ENCODE measurements at places on chromosomes 6 and 20. TPM values are rescaled to one million over a fixed set of nuclear protein-coding genes. Genes with fewer than 3 reads are reported as not detected.

The RBPJL gene
- not detected for total RNA-seq

The ERVFRD-1 gene
- total RNA-seq = 0.22 TPM

The ZBTB46 gene
- 20.5 TPM for total RNA-seq

The HDGFL1 gene
- not detected for total RNA-seq

The MAP3K4 gene
- total RNA-seq = 28.0 TPM

The FHL5 gene
- total RNA-seq = not detected

The MAK gene
- total RNA-seq = not detected

The ZNF322 gene
- total RNA-seq = 11.6 TPM

The RHAG gene
- total RNA-seq = not detected

The SPINT4 gene
- total RNA-seq = not detected

The SLC26A8 gene
- not detected for total RNA-seq

The PHACTR3 gene
- total RNA-seq = under 0.01 TPM

The CNKSR3 gene
- total RNA-seq = 3.1 TPM

The TENT5A gene
- 64.1 TPM for total RNA-seq

The TREM2 gene
- total RNA-seq = not detected

The APCDD1L gene
- total RNA-seq = 3.5 TPM
